ENCODE measurements at places on chromosomes 16 and 17.
A peak's percentile ranks its signal among the peaks of the same experiment; 100 is the strongest.

- DNase-seq, result no peak
Measured at GRCh38 chr17:28686296-28686695, 24.3 kb downstream of the SUPT6H start.

- no peak for DNase-seq
Measured at GRCh38 chr16:4385789-4386450, 14.3 kb downstream of the VASN start.

- no peak for DNase-seq
Measured at GRCh38 chr17:4934173-4934979, 2.3 kb downstream of the GP1BA start.

GRCh38 chr16:790086-790485 lies 1.7 kb downstream of the CHTF18 start:
- DNase-seq, result no peak

GRCh38 chr16:87074641-87075318 lies 242.4 kb downstream of the C16orf95 start:
- no peak for DNase-seq

DNA sequence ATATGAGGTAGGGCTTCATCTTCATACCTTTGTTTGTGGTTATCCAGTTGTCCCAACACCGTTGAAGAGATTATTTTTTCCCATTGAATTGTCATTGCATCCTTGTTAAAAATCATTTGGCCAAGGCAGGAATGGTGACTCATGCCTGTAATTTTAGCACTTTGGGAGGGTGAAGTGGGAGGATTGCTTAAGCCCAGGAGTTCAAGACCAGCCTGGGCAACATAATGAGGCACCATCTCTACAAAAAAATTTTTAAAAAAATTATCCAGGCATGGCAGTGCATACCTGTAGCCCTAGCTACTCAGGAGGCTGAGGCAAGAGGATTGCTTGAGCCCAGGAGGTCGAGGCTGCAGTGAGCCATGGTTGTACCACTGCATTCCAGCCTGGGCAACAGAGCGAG lies 223.9 kb downstream of the TANC2 start:
- DNase-seq, result no peak

GRCh38 chr17:59642565-59642964 lies 22.9 kb downstream of the CLTC start:
- DNase-seq, result no peak

DNA sequence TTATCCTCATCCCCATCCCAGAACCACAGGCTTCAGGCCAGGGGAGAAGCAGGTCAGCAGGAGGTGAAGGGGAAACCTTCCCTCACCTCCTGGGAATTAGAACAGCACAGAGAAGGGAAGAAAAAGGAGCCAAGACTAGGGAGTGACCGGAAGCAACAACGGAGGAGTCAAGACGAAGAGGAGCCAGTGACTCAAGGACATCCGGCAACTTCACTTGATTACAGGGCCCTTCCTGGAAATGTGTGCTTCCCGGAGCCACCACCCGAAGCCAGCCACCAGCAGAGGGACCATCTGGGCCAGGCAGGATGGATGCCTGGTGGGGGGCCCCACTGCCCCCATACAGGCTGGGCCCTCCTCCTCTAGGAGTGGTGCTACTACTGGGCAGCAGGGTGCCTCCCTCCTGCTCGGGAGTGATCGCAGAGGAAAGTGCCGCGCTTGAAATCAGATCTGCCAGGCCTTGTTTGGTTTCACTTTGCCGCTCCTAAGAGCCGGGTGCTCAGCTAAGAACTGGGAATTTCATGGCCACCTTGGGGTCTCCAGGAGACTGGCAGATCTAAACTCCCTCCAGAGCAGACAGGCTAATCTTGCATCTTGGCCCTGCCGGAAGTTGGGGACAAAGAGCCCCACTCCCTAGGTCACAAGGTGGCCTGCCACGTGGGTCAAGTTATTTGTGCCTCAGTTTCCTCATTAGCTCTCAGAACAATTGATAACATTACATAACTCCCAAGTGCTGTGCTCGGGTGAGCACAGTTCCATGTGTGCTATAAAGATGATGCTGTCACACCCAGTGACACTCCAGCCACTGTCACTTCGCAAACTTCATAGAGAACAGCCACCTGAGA lies 6.6 kb downstream of the CDC42EP4 start:
- peak; percentile 45 for DNase-seq

DNA sequence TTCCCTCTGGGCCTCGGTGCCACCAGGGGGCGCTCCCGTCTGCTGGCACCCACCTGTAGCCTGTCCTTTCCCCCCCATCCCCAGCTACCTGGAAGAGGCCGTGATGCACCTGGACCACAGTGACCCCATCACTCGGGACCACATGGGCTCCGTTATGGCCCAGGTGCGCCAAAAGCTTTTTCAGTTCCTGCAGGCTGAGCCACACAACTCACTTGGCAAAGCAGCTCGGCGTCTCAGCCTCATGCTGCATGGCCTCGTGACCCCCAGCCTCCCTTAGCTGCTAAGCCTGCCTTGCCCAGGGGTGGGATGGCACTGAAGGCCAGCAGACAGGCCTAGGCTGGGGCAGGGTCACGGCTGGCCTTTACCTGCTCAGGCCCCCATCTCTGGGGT lies 818 bp upstream of the NRN1L start:
- DNase-seq, result peak; percentile 45

DNA sequence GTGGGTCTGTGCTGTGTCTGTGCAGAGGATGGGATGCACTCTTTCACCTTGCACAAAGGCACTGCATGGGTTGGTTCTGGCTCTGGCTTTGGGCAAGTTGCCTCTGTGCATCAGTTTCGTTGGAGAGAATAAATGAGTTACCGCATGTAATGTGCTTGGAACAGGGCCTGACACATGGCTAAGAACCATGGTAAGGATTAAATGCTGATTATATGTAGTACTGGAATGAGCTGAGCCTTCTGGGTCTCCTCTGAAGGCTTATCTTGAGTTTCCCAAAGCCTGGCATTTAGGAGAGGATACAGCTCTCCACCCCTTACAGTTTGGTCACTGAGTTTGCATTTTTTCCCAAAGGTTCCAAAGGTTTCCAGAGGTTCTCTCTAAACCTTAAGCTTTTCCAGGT lies 69.1 kb downstream of the KSR1 start:
- DNase-seq, result no peak

GRCh38 chr17:7097940-7098339 lies 16.7 kb downstream of the ASGR2 start:
- no peak for DNase-seq

DNA sequence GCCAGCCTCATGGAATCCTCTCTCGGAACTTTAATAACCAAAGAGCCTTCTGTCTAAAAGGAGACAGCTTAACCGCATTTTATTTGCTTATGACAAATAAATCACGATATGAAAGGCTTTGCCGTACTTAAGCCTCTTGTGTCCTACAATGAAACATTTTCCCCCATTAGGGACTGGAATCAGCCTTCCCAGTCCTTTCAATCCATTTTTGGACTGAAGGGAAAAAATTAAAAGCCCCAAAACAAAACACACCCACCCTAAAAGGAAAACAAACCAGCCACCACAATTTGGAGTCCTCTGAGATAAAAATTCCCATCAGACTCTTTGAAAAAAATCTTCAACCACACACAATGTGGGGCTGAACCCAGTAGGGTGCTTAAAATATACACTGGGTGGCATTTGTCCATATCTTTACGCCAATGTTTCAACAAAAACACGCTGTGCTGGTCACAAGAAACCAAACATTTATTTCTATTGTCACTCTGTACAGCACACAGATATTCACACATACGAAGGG lies 3.0 kb downstream of the HOXB4 start:
- DNase-seq, result no peak

- DNase-seq, result no peak
Measured at GRCh38 chr17:44397479-44398440, 8.3 kb upstream of the ITGA2B start.

DNA sequence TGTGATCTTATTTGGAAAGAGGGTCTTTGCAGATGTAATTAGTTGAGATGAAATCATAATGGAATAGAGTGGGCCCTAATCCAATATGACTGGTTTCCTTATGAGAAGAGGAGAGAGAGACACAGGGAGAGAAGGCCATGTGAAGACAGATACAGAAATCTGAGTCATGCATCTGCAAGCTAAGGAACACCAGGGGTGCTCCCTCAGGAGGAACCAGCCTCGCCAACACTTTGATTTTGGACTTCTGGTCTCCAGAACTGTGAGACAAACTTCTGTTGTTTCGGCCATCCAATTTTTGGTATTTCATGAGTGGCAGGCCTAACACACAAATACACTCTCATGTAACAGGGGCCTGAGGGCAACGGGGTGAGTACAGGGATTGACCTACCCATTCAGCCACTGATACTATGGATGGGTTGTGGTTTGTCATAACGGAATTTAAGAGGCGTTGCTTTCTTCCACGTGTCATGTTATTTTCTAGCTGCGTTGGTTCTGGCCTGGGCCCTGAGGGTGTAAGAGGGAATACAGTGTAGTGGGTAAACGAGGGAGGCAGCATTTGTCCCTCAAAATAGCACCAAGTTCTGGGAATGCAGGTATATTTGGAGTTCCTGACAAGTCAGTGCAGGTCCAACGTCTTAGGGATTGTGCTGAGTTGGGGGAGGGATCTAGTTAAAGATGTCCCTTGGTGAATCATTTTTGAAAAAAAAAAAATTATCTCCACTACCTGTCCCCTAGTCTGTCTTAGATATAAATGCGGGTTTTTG lies 17.7 kb downstream of the PLCG2 start:
- DNase-seq, result no peak

- DNase-seq, result no peak
Measured at GRCh38 chr17:73284906-73285602, 23.4 kb upstream of the CPSF4L start.

- DNase-seq, result no peak
Measured at GRCh38 chr16:53495325-53495724, 7.7 kb downstream of the AKTIP start.

DNA sequence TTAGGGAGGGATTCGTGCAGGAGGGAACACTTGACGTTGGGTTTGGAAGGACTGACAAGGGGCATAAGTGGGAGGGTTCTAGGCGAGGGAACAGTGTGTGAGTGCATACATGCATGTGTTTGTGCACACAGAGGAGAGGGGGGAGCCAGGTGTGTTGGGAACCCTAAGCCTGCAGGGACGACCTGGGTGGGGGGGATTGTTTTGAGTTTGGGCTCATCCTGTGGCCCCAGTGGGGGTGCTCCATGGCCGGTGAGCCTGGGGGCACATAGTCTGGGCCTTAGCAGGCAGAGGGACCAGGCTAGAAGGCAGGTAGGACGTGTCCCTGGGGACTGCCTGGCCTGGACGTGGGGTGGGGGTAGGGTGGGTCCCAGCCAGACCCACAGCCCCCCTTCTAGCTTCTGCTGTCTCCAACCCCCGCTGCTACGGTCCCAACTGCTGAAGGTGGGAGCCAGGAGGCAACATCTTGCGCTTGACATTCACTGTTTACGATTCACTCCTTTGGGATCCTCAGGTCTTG lies 11.9 kb upstream of the RASD1 start:
- DNase-seq, result no peak

- DNase-seq, result no peak
Measured at GRCh38 chr17:82884970-82885353, 45.1 kb upstream of the ZNF750 start.

- no peak for DNase-seq
Measured at GRCh38 chr17:917941-918740, 61.4 kb downstream of the NXN start.

GRCh38 chr16:83933885-83934683 lies 19.0 kb upstream of the OSGIN1 start:
- peak; percentile 36 for DNase-seq

- DNase-seq, result no peak
Measured at GRCh38 chr16:74743668-74744299, 30.8 kb downstream of the FA2H start.

DNA sequence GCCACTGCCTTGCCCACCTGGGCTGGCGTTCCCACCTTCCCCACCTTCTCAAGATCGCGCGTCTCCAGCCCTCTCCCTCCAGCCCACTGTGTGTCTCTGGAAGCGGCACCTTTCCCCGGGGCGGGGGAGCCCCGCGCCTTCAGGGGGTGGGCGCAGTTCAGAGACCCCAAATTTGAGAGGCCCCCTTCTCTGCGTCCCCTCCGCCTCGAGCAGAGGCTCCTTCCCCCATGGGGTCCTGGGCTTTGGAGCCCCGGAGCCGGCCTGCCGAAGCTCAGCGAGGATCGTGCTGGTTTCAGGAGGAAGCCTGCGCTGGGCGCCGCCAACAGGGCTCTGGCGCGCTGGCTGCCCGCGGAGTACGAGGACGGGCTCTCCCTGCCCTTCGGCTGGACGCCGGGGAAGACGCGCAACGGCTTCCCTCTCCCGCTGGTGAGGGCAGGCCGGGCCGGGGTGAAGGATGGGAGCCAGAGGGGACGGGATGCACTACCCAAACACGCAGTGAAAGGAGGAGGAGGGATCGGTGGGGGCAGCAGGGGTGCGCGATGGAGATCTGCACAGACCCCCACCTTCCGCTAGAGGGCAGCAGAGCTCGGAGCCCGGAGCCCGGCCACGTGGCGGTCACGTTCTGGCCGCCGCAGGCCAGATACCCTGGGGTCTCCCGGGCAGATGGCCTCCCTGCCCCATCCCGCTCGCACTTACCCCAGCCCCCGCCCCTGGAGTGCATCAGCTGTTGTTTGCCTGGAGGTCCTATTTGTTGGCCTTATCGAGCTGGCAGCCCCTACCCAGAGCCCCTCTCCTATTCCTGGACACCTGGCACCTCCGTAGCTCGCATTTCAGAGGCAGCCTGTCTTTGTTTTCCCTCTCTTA lies 11.1 kb downstream of the LPO start:
- DNase-seq, result peak; percentile 73

DNA sequence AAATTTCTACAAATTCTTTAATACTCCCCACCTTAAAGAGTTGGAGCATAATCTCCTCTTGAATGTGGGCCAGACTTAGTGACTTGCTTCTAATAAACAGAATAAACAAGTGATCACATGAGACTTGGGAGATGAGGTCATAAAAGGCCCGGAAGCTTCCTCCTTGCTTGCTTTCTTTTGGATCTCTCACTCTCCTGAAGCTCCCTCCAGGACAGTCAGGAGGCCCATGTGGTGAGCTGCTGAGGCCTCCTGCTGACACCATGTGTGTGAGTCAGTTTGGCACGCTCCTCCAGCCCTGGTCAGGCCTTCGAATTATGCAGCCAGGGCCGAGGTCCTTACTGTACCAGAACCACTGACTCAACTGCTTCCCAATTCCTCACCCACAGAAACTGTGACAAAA lies 53.2 kb downstream of the NDEL1 start:
- DNase-seq, result no peak

GRCh38 chr16:56883586-56883985 lies 18.6 kb downstream of the SLC12A3 start:
- DNase-seq, result no peak

DNA sequence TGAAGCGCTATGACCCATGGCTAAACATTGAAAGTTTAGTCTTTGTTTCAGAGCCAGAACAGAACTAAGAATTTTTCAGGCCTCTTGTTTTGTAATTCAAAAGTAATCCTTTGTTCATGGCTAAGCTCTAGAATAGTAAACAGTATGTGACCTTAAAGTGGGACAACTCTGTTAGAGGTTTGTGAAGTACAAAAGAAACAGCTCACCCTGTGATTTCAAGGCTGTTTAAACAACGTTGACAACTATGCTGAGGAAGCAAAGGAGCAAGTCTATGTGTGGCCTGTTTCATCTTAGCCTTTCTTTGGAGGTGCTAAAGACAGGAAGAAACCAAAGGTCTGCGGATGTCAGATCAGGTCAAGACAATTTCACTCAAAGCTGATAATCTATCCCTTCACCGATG lies 40.4 kb downstream of the MYOCD start:
- DNase-seq, result no peak

Data from Ammon's horn (tissue), 1 donor.